ENCODE measurements at places on chromosomes 13 and 19.

GRCh38 chr19:45169602-45170001, 8.4 kb downstream of the TRAPPC6A start:
- DNase-seq: no peak

DNA sequence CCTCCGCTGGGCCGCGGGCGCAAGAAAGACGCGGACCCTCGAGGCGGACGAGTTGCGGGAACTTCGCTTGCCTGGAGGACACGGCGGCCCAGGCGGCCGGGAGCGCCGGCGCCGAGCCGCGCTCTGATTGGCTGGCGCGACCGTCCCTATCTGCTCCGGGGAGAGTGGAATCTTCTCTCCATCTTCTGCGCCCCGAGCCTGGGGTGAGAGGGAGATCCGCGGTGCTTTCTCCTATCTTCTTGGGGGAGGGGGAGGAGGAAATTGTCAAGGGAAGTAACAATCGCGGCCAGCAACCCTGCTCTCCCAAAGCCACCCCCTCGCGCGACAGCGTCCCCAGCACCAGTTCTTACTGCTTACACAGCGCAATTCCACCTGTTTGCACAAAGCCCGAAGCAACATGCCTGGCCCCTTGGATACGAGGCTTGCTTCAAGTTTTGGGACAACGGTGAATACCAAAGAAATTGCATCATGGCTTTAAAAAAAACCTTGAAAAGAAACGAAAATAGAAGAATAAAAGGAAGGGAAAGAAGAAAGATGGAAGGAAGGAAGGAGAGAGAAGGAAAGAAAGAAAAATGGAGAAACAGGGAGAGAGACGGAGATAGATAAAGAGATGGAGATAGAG, 4.8 kb downstream of the SOX21 start:
- peak; percentile 27 for DNase-seq

DNA sequence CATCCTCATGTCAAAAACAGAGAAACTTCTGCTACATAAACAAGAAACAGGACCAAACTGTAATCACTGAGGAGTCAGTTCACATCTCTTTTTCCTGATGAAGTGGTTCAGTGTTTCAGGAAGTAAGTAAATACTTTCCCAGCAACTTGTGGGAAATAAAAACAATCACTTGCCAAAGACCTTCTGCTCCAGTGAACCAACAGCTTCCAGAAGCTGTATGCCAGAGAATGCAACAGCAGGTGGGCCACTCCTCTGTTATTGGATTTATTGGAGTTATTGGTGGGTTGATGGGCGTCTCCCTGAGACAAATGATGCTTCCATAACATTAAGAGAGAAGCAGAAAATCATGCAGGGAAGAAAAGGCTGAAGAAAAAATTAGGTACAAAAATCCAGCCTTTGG, 9.9 kb downstream of the SLC6A16 start:
- no peak for DNase-seq

DNA sequence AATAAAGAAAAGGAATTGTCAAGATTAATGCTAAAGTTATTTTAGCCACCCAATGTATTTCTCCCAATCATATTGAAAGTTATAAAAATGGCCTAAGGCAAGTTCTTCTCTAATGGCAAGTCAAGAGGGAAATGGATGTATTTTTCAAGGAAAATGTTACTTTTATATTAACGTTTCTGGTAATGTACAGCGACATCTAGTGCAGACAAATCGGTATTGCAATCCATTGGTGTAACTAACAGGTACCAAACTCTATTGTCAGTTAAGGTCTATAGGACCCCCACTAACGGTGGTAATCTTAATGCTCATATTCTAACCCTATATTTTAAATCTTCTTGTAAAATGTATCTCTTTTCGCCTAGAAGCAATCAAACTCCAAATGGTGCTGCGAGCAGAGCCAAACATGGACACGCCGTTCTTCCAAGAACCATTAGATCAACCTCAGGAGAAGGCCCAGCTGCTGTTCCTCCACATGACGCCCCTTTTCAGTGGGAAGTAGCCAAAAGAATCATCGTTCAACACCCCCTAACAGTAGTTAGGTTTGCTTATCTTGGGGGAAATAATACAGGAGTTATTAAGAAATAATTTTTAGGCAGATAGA, 98.5 kb upstream of the PABPC3 start:
- DNase-seq: peak; percentile 54

All from B cell (primary cell).